ENCODE measurements at places on chromosomes 7 and 10.

DNA sequence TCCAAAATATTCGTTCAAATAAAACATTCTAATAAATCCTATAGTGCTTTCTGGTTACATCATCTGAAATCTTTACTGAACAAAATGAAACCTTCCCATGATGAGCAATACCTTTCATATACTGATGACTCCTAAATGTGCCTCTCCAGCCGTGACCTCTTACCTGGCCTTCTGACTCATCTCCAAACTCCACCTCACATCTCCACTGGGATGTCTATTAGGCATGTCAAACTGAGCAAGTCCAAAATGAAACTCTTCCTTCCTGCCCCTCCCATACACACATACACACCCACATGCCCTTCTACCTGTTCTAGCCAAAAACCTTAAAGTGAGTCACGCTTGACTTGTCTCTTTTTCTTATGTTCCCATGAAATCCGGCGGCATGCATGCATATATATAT, 22.9 kb downstream of the GSAP start:
- no peak for DNase-seq

DNA sequence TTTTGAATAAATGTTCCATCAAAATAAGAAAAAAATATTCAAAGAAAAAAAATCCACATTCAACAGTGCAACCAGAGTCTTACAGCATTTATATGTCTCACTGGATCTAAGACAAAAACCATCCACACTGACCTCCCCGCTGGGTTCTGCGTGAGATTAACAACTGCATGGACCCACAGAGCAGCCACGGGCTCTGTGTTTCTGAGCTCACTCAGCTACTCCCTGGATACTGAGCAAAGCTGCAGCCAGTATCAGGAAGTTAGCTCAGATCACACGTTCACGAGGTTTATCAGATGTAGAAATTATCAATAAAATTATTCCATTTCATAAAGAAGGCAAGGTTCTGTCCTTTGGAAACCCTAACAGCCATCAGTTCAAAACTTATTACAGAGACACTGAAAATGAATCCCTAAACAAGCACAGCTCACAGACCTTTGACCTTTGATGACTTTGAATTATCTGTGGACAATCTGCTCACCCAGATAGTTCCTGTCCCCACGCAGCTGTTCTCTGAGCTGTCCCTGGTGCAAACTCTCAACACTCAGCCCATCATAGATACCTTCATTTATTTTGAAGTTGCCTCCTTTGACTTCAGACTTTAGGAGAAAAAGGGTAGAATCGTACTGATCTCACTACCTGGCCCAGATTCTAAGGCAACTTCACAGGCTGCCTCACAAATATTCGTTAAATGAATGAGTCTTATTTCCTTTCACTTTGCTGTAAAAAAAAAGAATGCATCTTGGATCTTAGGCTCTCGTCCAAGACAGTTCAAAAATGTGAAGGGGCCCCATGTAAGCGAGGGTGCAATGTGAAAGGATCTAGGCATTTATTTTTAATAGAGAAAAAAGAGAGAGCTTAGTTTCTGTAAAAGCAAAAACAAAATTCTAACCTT, 67.7 kb upstream of the SVIL start:
- DNase-seq: no peak

DNA sequence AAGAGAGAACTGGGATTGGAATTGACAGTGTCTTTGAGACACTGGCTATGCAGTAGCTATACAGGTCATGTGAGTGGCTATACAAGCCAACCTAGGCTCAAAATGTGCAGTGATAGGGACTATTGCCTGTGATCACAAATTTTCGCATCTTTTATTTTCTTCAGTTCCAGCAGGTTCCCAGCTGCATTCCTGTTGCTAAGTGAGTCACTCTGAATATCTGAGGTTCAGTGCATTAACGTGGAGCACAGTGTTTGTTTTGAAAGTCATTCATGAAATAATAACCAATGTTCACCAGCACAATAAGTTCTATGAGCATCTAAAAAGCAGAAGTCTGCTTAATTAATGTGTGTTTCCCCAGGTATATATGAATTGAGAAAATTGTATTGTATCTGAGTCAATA, 1236.0 kb upstream of the CELF2 start:
- no peak for DNase-seq

GRCh38 chr7:2437136-2437535, 33.7 kb downstream of the CHST12 start:
- DNase-seq: no peak

DNA sequence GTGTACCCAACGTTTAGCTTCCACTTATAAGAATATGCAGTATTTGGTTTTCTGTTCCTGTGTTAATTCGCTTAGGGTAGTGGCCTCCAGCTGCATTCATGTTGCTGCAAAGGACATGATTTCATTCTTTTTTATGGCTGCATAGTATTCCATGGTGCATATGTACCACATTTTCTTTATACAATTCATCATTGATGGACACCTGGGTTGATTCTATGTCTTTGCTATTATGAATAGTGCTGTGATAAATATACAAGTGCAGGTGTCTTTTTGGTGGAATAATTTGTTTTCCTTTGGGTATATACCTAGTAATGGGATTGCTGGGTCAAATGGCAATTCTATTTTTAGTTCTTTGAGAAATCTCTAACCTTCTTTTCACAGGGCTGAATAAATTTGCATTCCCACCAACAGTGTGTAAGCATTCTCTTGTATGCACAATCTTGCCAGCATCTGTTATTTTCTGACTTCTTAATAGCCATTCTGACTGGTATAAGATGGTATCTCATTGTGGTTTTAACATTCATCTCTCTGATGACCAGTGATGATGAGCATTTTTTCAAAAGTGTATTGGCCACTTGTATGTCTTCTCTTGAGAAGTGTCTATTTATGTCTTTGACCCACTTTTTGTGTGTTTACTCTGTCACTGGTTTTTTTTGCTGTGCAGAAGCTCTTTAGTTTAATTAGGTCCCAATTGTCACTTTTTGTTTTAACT, 72.5 kb upstream of the CC2D2B start:
- DNase-seq: no peak

DNA sequence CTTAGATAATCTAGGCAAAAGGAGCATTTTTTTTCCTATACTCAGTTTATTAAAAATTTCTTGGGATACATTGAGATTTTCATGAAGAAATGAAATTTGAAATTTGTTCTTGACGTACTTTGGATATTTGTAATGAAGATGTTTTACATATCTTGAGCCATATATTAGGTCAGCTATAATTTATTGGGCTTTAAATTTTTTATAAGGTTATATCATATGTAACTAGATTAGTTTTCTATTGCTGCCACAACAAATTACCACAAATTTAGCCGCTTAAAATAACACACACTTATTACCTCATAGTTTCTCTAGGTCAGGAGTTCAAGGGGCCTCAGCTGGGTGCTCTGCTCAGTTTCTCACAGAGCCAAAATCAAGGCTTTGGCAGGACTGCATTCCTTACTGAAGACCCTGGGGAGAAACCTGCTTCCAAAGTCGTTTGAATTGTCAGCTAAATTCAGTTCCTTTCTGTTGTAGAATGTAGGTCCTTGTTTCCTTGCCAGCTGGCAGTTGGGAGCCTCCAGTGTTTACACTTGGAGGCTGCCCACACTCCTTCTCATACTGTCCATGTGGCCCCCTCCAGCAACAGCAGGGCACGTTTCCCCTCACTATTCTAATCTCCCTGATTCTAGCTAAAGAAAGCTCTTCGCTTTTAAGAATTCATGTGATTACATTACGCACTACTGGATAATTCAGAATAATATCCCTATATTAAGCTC, 42.6 kb upstream of the DNAH11 start:
- DNase-seq: no peak

- no peak for DNase-seq
Measured at GRCh38 chr7:37100735-37101331, 347.8 kb downstream of the ELMO1 start.

DNA sequence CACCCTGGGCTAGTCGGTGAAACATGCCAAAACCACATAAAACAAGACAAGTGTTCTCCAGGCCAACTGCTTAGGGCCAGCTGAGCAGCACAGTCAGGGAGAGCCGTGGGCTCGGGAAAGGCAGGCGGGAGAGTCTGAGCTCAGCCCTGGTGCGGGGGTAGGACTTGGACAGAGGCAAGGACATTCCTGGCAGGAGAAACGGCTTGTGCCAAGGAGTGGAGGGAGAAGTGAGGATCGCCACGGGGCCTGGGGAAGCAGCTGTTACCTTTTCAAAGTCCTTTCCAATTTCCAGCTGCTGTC, 4.2 kb downstream of the ELN start:
- DNase-seq: peak; percentile 53

GRCh38 chr10:117239721-117240620, 943 bp upstream of the SLC18A2 start:
- no peak for DNase-seq

DNA sequence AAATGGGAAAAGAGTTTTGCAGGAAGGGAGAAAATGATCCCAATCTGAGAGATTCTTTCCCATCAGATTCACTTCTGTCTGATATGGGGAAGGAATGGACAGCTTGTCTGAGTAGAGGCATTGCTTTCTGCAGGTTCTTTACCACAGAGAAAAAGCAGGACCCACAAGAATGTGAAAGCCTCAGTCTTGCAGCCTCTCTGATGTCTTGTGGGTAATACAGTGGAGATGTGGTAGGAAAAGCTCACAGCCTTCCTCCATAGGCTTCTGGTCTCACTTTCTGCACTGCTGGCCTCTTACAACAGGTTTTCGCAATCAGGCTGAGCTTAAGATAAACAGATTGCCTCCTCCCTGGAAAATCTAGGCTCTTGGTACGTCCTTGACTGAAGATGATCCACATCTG, 551 bp downstream of the IFIT1 start:
- peak; percentile 74 for DNase-seq

- no peak for DNase-seq
Measured at GRCh38 chr10:101511938-101512337, 76.1 kb downstream of the POLL start.

DNA sequence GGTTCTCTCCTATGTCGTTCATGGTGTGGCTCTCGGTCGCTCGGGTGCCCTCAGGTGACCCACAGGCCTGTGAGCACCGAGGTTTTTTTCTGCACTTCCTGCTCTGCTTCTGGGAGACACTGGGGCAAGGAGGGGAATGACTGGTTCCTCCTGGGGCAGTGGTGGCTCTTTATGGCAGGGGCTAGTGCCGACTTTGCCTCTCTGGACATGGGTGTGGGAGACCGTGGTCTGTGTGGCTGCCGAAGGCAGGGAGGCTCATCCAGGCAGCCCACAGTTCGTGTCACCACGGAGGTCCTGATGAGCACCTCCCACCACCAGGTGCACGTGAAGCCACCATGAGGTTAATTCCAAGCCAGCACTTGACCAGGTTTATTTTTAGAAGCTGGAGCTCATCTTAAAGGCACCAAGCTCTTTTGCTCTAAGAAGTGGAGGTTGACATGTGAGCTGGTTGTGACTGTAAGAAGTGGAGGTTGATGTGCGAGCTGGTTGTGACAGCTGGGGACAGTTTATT, 24.7 kb upstream of the DPYSL4 start:
- DNase-seq: peak; percentile 36

GRCh38 chr10:120012131-120012400, 119.5 kb downstream of the SEC23IP start:
- DNase-seq: peak; percentile 81

- DNase-seq: no peak
Measured at GRCh38 chr7:13042605-13043236, 355.3 kb downstream of the ARL4A start.

DNA sequence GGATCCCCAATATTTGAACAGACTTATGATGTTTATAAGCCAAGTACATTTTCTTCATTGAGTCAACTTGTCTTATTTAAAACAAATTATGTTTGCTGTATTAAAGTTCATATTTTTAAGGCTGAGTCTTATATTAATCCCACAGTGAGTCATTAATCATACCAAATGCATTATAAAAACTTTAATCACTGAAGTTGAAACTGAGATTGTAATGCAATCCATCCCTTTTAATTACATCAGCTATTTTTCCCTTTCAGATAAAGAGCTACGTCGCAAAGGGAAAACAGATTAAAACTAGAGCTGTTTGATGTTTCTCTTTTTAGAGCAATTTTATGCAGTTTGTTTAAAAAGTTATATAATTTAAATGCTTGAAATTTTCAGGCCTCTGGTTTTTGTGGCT, 183.0 kb downstream of the ARID5B start:
- DNase-seq: no peak

DNA sequence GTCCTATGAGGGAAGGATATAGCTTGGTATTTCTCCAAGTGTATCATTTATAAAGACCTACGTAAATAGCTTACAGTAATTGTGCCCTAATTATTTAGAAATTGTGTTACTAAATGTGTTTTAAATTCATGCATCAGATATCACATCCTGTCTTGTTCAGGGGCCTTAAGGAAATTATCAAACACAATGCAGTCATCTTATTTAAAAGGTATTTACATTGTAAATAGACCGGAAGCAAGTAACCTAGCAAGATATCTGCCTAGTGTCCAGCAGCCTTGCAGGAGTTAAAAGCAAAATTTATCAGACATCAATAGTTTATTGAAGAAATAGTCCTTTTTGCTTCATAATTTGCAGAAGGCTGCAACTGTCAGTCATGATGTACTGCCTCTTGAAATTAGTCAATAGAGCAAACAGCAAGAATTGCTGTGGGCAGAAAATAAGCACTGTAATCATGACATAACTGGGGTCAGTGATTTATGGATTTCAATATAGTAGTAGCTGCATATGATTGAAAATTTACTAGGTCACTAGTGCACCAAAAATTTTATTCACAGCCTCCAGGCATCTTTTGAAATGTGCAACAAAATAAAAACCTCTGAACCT, 23.1 kb downstream of the GLRX3 start:
- no peak for DNase-seq

DNA sequence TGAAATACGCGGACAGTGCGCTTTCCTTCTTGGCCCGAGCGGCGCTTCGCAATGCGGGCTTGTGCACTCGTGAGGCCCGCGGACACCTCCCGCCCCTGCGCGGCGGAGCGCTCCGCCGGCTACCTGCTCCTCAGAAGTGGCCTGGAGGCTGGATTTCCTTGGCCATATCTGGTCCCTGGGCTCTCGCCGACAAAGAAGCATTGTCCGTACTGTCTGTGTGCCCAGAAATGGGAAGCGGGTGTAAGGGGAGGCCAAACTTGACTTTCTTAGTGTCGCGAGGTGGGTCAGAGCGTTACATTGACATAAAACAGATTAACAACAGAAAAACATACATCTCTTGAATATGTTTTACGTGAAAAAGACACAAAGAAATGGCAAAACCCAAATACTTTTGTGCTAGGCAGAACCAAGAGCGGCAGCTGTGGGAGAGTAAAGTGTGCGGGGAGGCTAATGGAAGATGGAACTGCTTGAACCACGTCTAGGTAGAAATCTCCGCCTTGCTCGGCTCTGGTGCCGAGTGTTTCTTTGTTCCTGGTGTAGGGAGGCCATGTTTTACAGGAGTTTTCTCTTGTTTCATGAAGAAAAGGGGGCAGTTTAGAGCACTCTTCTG, 1.4 kb downstream of the LANCL2 start:
- DNase-seq: peak; percentile 28

Measured in cerebellar cortex (tissue), 1 donor.